Immature natural killer cell (primary cell): ENCODE measurements at places on chromosomes 12 and 14.

DNA sequence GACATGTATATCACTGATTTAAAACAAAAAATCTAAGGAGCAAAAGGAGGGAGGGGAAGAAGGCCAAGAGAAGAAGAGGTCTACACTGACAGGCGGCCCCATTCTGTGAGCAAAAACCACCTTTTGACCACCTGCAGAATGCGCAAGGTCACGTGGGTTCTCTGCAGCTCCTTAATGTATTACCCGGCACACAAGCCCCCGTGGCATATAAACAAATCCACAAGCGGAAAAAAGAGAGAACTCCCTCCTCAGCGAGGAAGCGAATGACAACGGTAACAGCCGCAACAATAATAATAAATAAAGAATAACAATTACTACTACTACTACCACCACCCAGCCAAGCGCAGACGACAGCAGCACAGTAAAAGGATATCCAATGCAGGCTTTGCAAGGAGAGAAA, 1.3 kb downstream of the KSR2 start:
- no peak for DNase-seq

DNA sequence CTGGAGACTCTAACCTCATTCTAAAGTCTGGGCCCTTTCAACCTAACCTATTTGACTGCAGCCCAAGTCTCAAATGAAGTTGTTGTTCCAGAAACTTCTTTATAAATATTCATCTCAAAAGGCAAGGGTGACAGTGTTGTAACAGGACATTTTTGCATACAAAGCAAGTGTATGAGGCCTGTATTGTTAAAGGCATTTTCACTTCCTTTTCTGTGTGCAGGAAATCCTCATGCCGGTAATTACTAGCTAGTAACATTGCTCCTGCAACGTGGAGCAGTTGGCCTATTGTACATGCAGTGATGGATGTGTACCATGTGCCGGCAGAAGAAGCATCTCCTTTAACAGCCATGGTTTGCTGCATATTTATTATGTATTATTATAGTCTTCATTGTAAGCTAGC, 156.5 kb upstream of the RMST start:
- DNase-seq = no peak

DNA sequence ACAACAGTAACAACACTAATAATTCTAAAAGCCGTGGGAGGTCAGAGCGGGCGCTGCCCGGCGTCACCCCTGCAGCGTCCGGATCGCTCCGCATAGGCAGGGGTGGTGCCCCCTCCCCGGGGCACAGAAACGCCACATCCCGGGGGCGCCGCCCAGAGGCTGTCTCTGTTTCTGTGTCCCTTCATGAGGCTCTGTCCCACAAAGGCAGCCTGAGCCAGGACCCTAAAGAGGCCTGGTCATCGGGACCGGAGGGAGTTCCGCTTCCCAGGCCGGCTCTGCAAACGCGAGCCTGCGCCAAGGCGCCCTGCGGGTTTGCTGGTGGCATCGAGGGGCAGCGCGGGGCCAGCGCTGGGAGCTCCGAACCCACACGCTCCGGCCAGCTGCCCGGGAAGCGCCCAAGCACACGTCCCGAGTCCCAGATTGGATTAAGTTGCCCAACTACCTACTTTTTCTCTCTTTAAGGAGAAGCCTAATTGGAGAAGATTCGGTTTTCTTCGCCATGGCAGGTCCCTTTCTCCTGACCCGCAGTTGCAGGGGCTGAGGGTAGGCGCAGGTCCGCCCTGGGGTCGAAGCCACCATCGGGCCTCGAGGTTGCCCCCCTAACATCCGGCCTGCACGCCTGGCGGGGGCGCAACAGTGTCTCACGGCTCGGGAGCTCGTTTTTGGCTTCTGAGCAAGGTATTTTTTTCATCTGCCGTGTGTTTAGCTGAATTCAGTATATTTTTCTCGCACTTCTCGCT, 421.7 kb downstream of the VRK1 start:
- DNase-seq = peak; percentile 16

DNA sequence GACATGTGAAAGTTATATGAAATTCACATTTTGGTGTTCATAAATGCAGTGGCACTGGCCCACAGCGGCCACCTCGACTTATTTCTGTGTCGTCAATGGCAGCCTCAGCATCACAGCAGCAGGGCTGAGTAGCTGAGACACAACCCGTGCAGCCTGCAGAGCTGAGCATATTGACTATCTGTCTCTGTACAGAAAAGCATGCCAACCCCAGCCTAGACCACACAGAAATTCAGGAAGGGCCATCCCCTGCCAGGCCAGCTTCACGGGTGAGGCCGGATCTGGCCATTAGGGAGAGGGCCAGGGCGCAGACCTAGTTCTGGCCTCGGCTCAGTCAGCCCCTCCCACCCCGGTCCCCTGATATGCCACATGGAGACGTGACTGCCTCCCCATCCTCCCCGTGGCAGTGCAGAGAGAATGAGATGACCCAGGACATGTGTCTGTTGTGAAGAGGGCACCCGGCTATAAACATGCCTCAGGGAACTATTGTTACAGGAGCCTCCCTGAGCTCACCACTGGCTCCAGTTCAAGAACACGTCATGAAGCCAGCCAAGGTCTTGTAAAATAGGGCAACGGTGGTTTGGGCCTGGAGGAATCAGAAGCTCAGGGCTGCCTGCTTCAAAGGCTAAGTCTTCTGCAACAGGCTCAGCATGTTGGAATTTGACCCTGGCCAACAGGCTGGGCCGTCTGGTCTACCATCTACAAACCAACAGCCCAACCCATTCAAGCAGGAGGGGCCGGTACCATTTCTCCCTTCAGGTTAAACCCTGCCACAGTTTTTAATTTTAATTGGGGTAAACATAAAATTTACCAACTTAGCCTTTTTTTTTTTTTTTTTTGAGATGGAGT, 25.5 kb downstream of the SCARB1 start:
- DNase-seq = no peak

DNA sequence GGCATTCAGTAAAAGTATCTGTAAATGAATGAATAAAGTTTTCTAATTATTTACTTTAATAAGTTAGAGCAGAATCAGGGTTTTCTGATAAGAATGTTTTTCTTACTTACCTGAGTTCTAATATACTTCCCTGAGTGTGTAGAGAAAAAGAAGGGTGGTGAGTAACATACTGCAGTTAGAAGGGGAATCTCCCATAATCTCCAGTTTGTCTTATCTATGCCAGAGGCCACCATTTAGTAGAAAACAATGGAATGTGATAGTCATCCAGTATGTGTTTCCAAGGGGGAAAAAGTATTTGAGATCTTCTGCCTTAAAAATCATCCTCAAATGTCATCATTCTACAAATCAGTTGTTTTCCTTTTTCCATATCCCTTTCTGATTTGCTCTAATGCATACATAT, 56.5 kb upstream of the PAWR start:
- DNase-seq = no peak

- no peak for DNase-seq
Observed at GRCh38 chr12:5416571-5416970, 15.3 kb upstream of the NTF3 start.

GRCh38 chr14:96136371-96137005, 68.2 kb upstream of the BDKRB2 start:
- no peak for DNase-seq

DNA sequence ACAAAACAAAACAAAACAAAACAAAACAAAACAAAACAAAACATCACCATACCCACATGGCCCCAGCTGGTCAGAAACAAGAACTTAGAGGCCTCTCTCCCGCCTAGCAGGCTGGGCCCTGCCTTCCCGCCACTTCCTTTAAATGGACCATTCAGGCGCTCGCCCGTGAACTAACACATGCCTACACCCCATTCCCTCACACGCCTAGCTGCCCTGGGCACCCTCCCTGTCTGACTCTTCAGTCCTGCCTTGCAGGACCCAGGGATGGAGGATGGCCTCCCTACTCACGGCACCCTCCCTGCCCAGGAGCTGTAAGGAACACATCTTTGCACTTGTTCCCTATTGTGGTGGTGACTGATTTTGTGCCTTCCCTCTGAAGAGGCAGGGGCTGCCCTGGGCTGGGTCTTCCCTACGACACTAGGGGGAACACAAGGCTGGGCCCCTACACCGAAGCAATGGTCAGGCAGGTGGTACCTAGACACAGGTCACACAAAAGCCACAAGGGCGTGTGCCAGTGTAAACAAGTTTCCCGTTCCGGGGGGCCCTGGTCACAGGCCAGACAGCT, 21.5 kb downstream of the P2RX2 start:
- DNase-seq = no peak

- DNase-seq = no peak
Observed at GRCh38 chr14:85391892-85392291, 138.1 kb upstream of the FLRT2 start.

DNA sequence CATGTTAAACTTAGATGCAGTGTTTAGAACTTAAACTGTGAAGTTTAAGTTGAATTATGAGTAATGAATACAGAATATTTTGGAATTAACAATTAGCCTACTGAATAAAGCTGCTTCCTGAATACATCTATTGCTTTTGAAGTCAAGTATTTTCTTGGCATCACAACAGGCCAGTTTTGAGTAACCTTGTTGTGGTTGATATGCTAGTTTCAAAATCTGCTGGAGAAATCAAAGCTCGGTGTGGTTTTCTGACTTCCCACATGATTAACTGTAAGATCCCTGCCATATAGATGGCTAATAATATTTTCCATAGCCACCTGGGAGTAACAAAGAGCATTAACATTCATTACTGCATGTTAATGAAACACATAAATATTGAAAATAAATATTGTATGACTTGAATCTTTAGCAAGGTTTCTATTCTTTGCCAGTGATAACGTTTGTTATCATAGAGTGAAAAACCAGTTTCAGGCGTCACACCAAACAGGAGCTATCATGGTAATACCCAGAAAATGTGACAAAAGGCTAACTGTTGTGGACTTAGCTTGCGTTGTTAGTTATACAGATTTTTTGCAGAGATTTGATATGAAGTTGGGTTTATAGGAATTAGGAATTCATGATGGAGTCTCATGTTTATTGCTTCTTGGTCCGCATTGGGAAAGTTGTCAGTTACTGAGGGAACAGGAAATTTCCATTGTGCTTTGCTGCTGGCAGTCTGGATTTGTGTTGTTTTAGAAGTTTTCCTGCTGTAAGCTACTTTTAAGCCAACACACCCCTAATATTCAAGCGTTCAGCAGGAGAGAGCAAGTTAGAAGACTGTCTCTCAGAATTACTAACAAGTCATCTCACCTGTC, 32.1 kb downstream of the PPFIBP1 start:
- DNase-seq = no peak

- DNase-seq = no peak
Observed at GRCh38 chr12:4563336-4563735, 1.3 kb downstream of the DYRK4 start.

DNA sequence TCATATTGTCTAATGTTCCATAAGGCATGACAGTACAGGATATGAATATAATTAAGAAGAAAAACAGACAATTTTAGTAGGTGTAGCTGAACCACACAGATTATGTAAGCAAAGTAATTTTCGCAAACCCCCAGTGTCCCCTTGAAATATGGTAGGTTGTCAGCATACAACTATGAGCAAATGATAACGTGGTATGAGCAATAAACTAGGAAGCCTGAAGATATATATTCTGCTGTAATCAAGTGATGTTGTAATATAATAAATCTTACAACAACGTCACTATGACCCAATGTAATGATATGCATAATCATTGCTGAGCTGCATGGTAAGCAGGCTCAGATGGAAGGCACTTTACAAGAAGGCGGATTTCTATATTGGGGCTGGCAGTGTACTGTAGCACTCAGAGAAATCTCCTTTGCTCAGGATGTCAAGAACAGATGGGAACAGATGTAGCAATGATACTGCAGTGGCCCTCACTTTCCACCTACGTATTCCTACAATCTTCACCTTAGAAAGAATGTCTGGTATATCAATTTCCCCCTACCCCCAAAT, 47.8 kb upstream of the MYF6 start:
- no peak for DNase-seq

DNA sequence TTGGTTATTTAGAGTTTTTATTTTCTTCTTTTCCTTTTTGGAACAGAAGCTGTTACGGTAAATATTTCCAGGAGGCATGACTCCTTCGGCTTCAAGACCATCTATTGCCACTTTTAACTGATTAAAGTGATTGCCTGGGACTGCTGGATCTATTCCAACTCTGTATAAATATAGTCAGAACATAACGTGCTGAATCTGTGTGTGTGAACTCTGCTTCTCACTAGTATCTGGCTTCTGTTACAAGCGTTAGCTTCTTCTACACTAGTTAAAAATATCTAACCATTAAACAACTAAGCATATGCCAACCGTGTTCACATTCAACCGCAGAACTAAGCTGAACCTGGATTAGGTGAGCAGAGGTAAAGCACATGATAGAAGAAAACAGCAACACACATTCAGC, 49.0 kb downstream of the TMTC1 start:
- no peak for DNase-seq

- no peak for DNase-seq
Observed at GRCh38 chr12:47983541-47984115, 20.2 kb downstream of the TMEM106C start.

- DNase-seq = peak; percentile 94
Observed at GRCh38 chr12:4272424-4273272, 914 bp upstream of the CCND2 start.

DNA sequence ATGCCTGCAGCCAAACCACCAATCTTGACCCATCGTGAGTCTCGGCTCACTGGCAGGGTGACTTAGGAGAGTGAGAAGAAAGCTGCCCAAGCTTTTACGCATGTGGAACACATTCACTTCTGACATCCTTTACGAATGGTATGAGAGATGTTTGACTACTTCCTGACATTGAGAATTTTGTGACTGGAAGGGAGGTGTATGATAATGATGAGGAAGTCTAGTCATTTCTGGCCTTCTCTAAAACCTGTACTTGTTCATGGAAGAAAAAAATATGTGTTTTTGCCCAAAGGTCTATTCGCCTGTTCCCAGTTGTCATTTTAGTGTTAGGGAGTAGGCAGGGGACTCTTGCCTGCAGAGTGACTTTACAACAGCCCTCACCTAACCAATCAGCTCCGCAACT, 227.2 kb upstream of the ATP2B1 start:
- DNase-seq = no peak

DNA sequence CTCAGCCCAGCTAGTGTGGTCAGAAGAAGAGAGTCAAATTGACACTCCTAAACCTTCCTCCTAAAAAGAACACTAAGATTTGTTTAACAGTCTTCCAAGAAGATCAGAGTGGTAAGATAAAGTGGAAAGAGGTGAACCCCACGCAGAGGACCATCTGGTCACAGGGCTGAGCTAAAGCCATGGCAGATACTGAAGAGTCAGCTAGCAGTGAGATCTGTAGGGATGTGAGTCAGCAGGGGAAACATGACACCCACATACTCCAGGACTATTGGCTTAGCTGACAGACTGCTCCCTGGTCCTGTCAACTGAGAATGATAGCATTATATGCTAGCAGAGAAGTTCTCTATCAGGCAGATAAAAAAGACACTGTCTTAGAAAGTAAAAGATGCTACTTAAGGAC, 269.4 kb upstream of the ALG10 start:
- DNase-seq = no peak

DNA sequence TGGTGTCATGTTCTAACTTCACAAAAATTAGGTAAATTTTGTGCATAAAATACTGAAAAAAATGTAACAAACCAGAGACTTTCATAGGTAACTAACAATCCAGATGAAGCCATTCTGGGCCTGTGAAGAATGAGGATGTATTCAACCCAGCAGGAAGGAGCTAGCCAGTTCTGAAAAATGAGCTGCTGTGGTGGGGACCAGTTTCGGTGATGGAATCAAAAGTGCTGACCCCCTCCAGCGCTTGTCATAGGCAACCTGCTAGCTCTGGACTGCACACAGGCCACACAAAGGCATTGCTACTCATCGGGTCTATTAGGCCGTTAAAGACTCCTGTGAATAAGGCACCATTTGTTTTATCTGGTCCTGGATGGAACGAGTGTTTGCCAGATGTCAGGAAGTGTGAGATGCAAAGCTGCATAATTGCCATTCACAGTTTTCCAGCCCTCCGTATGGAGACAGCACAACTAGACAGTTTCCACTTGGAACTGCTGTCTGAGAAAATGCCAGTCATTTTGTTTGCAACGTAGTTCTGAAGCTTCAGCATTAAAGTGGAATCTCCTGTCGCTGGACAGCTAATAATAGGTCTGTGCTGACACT, 3.3 kb upstream of the RIMBP2 start:
- no peak for DNase-seq
